ENCODE measurements at places on chromosomes 13 and 19. TPM values are rescaled to one million over a fixed set of nuclear protein-coding genes. Genes with fewer than 3 reads are reported as not detected.

The FAM83E gene
- total RNA-seq: 58.7 TPM

The C19orf33 gene
- total RNA-seq: 251 TPM

The SLC10A2 gene
- not detected for total RNA-seq

The GJB2 gene
- total RNA-seq: 0.31 TPM

The MPV17L2 gene
- total RNA-seq: 10.7 TPM

The MADCAM1 gene
- total RNA-seq: not detected

The CGB8 gene
- total RNA-seq: not detected

The PSPN gene
- total RNA-seq: 2.6 TPM

The PODNL1 gene
- total RNA-seq: 1.5 TPM

The KLK13 gene
- total RNA-seq: not detected

The SLC8A2 gene
- total RNA-seq: 0.64 TPM

The TEX101 gene
- total RNA-seq: not detected

The CALM3 gene
- total RNA-seq: 95.9 TPM

The PSG7 gene
- not detected for total RNA-seq

The ZNF529 gene
- 7.9 TPM for total RNA-seq

The LYPD3 gene
- total RNA-seq: 0.39 TPM

The CARD8 gene
- 35.1 TPM for total RNA-seq

The F7 gene
- total RNA-seq: not detected

The LIM2 gene
- total RNA-seq: not detected

The ERF gene
- 59.4 TPM for total RNA-seq

The RYR1 gene
- total RNA-seq: 4.1 TPM

The ZNF723 gene
- not detected for total RNA-seq

The RASGRP4 gene
- total RNA-seq: 8.1 TPM

The LAIR1 gene
- total RNA-seq: 228 TPM

The GGN gene
- 0.76 TPM for total RNA-seq

The DCT gene
- total RNA-seq: 4.2 TPM

The IZUMO2 gene
- total RNA-seq: not detected

The GJB6 gene
- not detected for total RNA-seq

The VSTM2B gene
- not detected for total RNA-seq

The PNMA8B gene
- total RNA-seq: 2.1 TPM

The IRGC gene
- not detected for total RNA-seq

The UHRF1 gene
- total RNA-seq: 5.1 TPM

The PRSS57 gene
- total RNA-seq: 0.37 TPM

The KLHL1 gene
- total RNA-seq: not detected

The LHB gene
- total RNA-seq: not detected

The SRRM5 gene
- total RNA-seq: 0.17 TPM
